ENCODE measurements at places on chromosomes 2 and 18.
A peak's percentile ranks its signal among the peaks of the same experiment; 100 is the strongest.

DNA sequence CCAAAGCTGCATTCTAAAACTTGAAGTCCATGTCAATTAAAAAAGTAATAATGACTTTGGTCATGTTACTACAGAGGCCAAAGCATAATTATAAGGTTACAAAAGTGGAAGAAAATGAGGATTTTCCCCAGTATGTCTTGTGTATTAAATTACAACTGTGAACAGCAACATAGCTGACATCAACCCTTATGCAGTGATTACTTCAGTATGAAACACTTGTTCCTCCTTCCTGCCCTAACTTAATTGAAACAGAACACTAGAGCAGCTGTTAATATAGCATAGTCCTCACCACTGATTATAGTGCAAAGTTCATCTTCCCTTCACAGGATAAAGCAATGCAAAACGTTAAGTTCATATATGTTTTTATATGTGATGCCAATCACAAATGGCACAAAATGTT, 29.9 kb downstream of the EPB41L3 start:
- DNase-seq = no peak

- DNase-seq = no peak
These were observed 9.9 kb downstream of the NCAPH start for GRCh38 chr2:96345438-96345837.

- DNase-seq = no peak
These were observed 391.7 kb upstream of the SALL3 start for GRCh38 chr18:78587626-78588600.

- DNase-seq = no peak
These were observed 3.5 kb downstream of the CDK5R2 start for GRCh38 chr2:218962859-218963492.

- no peak for DNase-seq
These were observed 11.5 kb downstream of the MSGN1 start for GRCh38 chr2:17827785-17828184.

DNA sequence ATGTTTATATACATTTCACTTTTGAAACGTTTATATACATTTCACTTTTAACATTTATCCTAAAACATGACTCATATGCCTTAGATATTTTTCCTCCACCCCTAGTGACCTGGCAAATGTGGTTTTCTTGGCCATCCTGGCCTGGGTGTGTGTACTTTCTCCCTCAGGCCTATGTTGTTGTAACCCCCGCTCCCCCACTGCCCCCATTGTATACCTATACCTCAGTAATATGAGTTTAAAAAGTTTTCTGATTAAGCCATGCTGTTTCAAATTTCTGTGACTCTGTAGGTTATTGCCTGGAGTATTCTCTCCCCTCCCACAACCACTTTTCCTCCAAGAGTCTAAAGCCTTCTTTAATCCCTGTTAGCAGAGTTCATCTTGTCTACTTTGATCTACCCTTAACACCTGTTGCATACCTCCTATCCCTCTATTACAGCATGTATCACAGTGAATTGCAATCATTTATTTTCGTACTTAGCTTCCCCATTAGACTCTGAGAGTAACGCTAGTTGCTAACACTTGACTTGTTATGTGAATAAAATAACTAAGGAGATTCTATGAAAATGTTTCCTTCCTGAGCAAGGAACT, 67.9 kb downstream of the LCLAT1 start:
- no peak for DNase-seq

GRCh38 chr18:79515944-79516351, 120.2 kb downstream of the NFATC1 start:
- DNase-seq = no peak

- DNase-seq = no peak
These were observed 134.1 kb downstream of the COPS8 start for GRCh38 chr2:237219826-237220225.

GRCh38 chr18:50472941-50473340, 86.9 kb upstream of the MAPK4 start:
- no peak for DNase-seq

- DNase-seq = no peak
These were observed 16.9 kb downstream of the ZAP70 start for GRCh38 chr2:97730245-97730644.

DNA sequence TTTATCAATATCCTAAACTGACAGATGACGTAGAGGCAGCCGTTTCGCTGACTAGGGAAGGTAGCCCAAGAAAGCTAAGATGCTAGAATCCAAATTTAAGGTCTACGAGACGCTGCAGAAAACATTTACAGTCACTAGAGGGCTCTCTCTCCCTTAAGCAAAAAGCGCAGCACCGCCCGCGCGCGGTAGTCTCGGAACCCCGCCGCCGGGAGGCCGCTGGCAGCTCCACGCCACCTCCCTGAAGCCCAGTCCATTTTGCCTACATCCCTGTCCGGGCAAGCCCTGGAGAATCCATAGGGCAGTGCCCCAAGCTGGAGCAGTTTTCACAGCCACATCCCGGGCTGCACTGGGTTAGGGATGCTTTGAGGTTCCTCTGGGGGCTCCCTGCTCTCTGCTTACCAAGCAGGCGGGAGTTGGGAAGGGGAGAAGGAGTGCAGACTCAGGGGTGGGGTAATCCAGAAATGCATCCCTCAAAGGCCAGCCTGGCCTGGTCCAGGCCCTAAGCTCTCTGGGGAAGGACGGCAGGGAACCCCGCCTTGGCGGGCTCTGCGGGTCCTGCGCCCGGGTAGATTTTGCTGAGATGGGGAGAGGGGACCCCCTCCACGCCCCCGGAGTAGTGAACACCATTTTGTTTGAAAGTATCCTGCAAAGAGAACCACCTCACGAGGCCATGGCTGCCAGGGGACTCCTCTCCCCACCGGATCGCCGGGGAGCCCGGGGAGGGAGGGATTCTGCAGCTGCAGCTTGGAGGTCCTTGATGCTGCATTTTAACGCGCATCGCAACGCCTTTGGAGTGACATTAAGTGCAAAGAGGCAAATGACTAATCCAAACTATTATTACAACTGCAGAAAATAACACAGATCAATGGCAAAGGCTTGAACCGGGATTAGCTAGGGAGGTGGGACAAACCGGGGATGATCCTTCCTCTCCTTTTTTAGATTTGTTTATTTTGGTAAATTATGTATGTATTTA, 1.3 kb upstream of the DPYSL5 start:
- DNase-seq = peak; percentile 22

- DNase-seq = no peak
These were observed 39.7 kb upstream of the RAPH1 start for GRCh38 chr2:203574824-203575223.

- no peak for DNase-seq
These were observed 170.6 kb downstream of the DLGAP1 start for GRCh38 chr18:4284528-4284927.

DNA sequence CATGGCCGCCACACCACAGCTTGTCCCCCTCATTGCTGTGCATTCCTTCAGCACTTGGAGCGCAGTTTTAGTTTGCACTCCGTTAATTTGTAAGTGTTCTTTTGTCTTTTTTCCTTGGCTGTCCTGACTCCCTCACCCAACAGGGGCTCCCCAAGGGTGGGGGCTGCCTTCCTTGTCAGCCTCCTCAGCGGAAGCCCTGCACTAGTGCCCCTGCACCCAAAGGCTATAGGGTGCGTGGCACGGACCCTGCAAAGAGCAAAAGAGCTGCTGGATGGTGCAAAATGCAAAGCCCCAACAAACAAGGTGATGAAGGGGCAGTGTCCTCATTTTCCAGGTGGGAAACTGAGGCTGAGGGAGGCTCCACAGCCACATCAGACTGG, 46.8 kb downstream of the EMX1 start:
- no peak for DNase-seq

DNA sequence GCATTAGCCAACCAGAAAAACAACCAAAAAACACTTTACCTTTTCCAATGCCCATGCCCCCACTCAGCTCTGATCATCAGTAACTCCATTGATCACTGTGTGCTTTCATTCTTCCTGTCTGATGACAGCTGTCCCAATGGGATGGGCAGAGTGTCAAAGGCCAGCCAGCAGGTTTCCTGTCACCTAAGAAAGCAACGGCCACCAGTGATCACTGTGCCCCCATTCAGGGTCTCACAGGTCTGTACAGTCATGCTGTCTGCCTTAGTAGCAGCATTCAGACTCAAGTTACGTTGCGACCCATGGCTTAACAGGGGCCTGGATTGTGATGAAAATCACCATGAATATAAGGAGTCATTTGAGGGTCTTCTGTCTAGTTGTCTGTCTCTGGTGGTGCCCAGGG, 184.5 kb downstream of the MGAT5 start:
- DNase-seq = no peak

DNA sequence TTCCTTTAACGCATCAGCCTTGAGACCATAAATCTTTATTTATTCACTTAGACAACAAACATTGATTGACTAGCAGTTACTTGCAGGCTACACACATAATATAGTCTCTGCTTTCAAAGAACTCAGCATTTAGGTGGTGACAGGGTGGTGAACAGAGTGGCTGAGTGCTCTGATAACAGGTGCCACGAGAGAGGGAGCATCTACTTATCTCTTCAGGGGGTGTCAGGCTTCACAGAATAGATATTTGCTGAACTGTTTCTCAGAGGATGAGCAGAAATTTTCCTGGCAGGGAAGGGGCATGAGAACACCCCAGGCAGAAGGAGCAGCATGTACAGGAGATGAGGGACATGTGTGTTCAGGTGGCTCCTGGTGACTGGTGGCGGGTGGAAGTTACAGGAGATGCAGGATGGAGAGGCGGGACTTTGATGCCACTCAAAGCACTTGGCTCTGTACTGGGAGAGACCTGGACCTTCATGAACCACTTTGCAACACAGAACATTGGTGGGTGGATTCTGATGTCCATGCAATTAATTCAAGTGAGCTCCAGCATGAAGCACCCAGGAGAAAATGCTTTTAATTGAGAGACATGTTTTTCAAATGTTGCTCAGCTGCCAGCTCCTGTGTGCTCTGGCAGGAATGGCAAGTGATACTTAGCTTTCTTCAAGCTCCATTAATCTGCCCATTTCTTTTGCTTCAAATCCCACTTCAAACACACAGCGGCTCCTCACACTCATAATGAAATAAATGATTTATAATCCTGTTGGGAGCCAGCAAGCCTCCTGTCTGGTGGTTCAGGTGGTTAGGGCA, 248.9 kb downstream of the MYCN start:
- DNase-seq = no peak

Data from SK-N-MC (cell line).